ENCODE measurements at places on chromosomes 4 and X.

- H3K27me3 ChIP-seq, result no peaks in the 10 kb centered on the region
- no peaks in the 10 kb centered on the region for H3K36me3 ChIP-seq
- H3K4me1 ChIP-seq, result no peaks in the 10 kb centered on the region
- no peak overlapping the region for H3K27ac ChIP-seq
- no peak for DNase-seq
- H3K4me3 ChIP-seq, result no peak overlapping the region
Observed at GRCh38 chr4:127309369-127310102, 323.2 kb upstream of the INTU start.

DNA sequence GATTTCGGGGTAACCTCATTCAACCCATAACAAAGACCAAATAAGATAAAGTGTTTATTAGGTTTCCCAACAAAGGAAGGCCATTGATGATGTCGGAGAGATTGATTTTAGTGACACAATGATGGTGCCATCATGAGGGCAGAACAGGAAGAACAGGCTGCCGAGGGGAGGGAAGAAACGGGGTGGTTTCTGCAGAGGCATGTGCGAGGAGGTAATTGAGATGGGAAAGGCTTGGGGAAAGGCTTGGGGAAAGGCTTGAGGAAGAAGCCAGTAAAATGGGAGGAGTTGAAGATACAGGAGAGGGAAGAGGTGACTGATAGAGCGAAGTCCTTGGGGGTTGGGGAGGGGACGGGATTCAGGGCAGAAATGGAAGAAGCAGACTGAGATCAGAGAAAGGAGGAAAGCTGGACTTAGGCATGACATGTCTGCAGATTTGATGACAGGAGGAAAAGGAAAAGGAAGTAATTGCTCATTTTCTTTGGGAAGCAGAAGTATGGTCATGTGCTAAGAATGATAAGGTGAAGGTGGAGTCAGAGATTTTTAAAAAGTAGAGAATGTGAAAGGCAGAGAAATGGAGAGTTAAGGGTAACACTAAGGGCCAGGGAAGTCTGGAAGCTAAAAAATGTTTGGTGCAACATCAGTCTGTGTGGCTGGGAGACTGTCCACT, 6.0 kb downstream of the HPSE start:
- DNase-seq, result no peak
- peaks cover 5% of the 10 kb centered on the region for H3K4me1 ChIP-seq
- no peak overlapping the region for H3K4me3 ChIP-seq
- H3K36me3 ChIP-seq, result no peaks in the 10 kb centered on the region
- H3K27ac ChIP-seq, result no peak overlapping the region

- no peak overlapping the region for H3K27ac ChIP-seq
- no peaks in the 10 kb centered on the region for H3K27me3 ChIP-seq
- no peak overlapping the region for H3K4me3 ChIP-seq
- H3K4me1 ChIP-seq, result no peaks in the 10 kb centered on the region
- no peak for DNase-seq
Observed at GRCh38 chr4:62360156-62360545, 1160.0 kb downstream of the ADGRL3 start.

DNA sequence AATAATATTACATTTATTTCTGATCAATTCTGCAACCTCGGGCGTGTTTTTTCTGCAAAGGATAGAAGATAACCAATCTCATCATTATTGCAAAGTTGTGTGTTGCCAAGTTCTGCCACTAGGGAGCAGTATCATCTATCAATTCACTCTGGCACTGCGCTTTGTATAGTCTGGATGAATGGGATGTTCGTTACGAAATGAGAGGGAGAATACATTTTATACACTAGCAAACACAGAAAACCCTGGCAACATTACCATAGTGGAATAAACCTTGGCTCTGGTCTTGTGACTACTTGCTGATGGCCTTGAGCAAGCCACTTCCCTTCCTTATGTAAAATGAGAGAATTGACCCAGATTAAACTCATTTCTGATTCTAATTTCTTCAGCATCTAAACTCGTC, 97.5 kb upstream of the ZNF518B start:
- peak; percentile 65 for DNase-seq
- no peak overlapping the region for H3K4me3 ChIP-seq
- H3K36me3 ChIP-seq, result no peaks in the 10 kb centered on the region
- peaks cover 6% of the 10 kb centered on the region for H3K27me3 ChIP-seq
- H3K4me1 ChIP-seq, result peaks cover 6% of the 10 kb centered on the region
- no peak overlapping the region for H3K27ac ChIP-seq

DNA sequence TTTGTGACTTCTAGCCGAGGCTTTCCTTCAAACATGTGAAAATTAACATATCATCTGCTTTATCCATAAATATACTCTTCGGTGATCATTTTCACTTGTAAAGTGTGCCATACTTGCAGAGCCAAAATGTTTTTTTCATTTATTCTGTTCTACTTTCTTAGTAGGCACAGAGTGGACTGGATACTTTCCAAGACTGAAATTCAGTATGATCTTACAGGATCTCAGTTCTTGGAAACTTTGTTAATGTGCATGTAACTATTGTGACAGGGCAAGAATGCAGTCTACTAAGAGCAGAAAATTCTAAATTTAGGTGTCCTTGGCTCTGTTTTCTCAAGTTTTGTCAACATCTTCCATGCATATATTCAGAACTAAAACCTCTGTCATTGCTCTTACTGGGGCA, 284.9 kb downstream of the TEX13A start:
- H3K27me3 ChIP-seq, result no peaks in the 10 kb centered on the region
- DNase-seq, result no peak
- no peak overlapping the region for H3K27ac ChIP-seq
- no peaks in the 10 kb centered on the region for H3K36me3 ChIP-seq

- no peak overlapping the region for H3K27ac ChIP-seq
- peaks cover 4% of the 10 kb centered on the region for H3K27me3 ChIP-seq
Observed at GRCh38 chr4:122798101-122798500, 28.5 kb upstream of the FGF2 start.

DNA sequence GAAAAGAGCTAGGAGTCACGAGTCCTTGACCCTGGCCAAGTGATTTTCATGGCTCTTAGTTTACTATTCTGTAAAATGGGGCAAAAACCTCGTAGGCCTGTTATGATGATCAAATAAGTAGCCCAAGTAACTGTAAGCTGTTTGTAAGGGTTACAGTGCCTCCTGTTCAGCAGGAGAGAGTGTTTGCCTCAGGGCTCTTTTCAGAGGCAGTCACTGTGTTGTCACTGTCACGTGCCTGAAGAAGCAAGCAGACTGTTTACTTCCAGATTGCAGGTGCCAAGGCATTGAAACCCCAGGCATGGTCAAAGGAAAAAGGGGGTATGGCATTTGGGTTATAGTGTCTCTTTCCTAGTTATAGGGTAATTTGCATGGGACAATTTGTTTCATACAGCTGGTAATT, 4.5 kb downstream of the RAB39B start:
- no peak for DNase-seq
- H3K36me3 ChIP-seq, result peaks cover 13% of the 10 kb centered on the region
- no peaks in the 10 kb centered on the region for H3K27me3 ChIP-seq
- H3K27ac ChIP-seq, result no peak overlapping the region

- no peak overlapping the region for H3K4me3 ChIP-seq
- peaks cover 77% of the 10 kb centered on the region for H3K4me1 ChIP-seq
- no peak for DNase-seq
- no peak overlapping the region for H3K27ac ChIP-seq
Observed at GRCh38 chr4:6938647-6939271, 29.1 kb downstream of the TBC1D14 start.

Measured in activated CD8-positive, alpha-beta T cell treated with anti-CD3 and anti-CD28 coated beads for 36 hours (primary cell).